ENCODE measurements at places on chromosomes 11 and 22.

GRCh38 chr11:107689317-107690202 is 22.3 kb downstream of the SLN start:
- DNase-seq = no peak

DNA sequence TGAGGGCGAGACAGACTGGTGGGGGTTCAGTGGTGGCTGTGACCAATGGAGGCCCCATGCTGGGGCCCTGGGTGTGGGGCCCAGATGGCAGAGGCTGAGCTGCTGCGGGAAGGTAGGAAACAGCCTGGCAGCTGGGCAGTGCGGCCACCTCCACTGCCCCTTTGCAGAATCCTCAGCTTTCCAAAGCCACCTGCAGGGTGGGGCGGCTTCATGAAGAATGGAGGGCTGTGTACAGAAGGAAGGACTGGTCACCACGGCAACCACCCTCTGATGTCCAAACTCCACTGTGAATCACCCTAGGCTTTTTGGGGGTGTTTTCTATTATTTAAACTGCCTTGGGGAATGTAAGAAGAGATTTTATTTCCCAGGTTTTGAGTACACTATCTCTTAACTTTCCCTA is 166.3 kb upstream of the NAV2 start:
- DNase-seq = no peak

DNA sequence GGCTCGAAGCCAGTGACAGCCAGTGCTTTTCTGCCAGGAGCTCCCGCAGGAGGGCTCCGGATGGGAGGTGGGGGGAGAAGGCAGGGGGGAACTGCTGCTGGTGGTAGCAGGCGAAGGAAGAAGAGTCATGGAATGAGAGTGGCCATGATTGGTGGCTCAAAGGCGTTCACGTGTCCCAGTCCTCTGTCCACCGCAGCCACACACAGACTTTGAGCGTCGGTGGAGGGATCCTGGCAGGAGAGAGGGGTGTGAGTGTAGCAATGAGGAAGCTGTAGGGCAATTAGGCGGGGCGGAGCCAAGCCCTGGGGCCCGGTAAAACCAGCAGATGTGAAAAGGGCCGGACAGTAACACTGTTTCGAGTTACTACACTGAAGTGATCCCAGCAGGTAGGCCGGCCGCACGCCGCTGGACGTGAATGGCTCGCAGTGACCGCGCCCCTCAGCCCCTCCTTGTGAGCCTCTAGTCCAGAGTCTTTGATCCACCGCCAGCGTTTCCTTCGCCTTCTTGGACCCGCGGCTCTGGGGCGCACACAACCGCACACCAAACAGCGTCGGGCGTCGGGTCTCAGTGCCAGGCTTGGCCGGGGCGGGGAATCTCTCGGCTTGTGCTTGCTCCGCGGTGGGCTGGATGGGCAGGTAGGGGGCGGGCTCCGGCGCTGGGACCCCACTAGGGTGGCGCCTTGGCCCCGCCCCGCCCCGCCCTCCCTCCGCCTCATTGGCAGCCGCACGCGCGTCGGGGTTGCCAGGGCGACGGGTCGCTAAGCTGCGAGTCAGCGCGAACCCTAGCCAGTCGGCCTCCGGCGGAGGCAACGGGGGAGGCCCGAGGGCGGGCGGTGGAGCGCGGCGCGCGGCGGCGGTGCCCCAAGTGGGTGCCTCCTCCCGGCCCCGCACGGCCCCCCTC is at the start of gene LRRC10B:
Gene LRRC10B (plus strand): TSS at position 788 of the 900 bp plus-strand sequence. CDS start 250 bp downstream, outside the sequence.
- DNase-seq = no peak

DNA sequence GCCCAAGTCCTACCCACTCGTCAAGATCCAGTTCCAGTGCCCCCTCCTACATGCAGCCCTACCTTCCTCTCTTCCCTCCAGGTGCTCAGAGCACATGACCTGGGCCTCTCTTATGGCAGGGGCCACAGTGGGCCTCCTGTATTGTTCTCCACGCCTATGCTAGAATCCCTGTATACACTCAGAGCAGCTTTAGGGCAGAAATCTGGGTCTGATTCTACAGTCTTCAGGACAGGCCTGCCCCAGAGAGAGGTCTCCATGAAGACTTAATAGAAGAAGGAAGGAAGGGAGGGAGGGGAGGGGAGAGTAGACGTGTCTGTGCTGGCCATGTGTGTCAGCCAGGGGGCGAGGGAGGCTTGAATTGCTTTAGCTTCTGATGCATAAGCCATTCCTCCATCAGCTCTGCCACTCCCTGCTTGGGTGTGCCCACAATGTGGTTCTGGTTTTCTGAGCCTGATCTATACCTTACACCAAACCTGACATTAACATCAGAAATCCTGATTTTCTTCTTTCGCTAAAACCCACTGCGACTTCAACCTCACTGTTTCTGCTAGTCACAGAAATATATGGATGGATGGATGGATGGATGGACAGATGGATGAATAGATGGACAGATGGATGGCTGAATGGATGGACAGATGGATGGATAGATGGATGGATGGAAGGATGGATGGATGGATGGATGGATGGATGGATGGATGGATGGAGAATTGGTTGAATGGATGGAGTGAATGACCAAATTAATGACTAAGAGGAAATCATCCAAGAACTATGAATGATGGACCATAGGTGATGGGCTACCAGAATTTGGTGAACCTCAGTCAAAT is 56.6 kb upstream of the PRDM11 start:
- no peak for DNase-seq

- DNase-seq = no peak
These were observed 118.6 kb downstream of the HIPK3 start for GRCh38 chr11:33375688-33376311.

DNA sequence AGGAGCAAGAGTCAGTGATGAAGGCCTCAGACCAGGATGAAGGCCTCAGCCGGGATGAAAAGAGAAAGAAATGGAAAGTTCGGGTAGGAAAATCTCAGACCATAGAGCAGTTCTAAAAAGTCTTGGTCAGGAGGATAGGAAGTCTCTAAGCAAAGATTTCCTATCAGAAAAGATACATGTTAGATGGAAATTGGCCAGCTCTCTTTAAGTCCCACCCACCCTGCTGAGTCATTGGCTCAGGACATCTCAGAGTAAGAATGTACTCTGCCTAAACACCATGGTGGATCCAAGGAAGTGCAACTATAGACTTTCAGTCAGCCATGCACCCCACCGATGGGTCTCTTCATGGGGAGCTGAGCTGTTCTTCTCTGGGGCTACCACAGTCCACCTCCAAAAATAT is 4.4 kb downstream of the OR8B3 start:
- DNase-seq = no peak

DNA sequence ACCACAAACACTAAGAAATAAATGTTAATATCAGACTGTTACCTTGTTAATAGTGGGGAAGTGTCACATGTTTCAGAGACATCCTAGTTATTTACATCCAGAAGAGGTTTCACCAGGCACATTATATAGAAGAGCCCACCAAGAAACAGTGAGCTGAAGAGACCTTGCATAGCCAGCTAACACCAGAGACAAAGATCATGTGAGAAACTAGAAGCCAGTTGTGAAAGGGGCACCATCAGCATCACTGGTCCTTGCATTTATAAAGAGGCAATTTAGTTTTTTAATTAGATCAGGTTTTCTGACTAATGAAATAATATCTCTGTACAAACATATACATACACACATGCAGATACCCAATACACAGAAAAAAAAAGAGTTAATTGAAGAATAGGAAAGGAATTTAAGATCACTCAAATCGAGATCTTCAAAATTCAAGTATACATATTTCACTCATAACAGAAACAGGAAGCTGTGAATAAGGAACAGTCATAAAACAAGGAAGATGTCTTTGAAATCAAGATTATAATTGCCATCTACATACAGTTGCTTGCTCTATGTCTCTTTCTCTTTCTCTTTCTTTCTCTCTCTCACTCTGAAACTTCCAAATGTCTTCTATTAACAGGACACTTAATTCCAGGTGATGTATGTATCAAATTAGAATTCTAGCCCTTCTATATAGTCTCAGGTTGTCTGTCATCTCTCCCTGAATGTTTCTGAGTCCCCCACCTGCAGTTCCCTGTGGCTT is 348.7 kb downstream of the ETS1 start:
- DNase-seq = no peak

- DNase-seq = no peak
These were observed 95.5 kb downstream of the PDHX start for GRCh38 chr11:35011944-35012343.

DNA sequence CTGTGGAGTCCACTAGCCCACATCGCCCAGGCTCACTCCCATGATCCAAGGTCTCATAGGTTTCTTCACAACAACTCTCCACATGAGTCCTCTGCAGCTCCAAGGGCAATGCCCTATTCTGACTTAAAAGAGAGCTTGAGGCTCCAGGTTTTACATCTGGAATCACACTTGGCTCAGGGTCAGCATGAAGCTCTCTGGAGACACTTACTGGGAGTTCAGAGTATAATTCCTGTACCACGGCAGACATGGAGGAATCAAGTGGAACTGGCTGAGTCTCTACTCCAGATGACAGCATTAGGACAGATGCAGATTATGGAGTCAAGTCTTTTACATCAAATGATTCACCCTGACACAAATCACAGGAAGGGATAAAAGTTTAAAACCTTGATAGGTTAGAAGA is 11.4 kb downstream of the PRR14L start:
- no peak for DNase-seq

- no peak for DNase-seq
These were observed 2.8 kb downstream of the SPON1 start for GRCh38 chr11:13965337-13965736.

- DNase-seq = no peak
These were observed 40.2 kb upstream of the CELSR1 start for GRCh38 chr22:46577368-46578249.

GRCh38 chr11:76589477-76589876 is 81.1 kb downstream of the LRRC32 start:
- DNase-seq = no peak

- DNase-seq = no peak
These were observed 108.4 kb downstream of the GGTLC2 start for GRCh38 chr22:22752556-22753477.

- no peak for DNase-seq
These were observed 36.0 kb upstream of the CSNK1E start for GRCh38 chr22:38353142-38353629.

GRCh38 chr22:37764622-37765021 is 43.1 kb upstream of the GCAT start:
- no peak for DNase-seq

GRCh38 chr11:41458641-41459040 is 811 bp downstream of the LRRC4C start:
- no peak for DNase-seq

GRCh38 chr11:96361778-96362177 is 18.8 kb upstream of the MAML2 start:
- DNase-seq = no peak

DNA sequence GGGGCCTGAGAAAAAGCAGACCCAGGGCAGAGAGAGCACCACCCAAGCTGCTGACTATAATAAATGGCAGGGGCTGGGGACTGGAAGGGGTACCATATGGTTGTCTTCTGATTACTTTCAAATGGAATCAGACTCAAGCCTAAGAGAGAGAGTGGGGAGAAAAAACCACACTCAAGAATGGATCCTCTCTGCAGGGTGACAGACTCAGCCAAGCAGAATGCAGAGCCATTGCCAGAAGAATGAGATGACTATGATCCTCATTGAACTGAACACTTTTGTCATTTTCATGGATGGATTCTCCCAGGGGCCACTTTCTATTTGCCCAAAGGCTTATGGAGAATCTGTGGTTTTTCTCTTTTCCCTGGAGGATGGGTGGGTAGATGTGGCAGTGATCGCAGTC is 8.7 kb downstream of the UBASH3B start:
- DNase-seq = no peak

DNA sequence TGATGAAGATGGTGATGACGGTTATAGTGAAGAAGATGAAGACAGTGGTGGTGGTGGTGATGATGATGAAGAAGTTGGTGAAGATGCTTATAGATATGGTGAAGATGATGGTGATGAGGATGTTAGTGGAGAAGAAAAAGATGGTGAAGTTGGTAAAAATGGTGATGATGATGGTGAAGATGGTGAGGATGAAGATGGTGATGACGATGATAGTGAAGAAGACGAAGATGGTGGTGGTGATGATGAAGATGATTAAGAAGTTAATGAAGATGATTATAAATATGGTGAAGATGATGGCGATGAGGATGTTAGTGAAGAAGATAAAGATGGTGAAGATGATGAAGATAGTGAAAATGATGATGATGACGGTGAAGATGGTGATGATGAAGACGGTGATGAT is 25.2 kb upstream of the FGF3 start:
- DNase-seq = no peak

DNA sequence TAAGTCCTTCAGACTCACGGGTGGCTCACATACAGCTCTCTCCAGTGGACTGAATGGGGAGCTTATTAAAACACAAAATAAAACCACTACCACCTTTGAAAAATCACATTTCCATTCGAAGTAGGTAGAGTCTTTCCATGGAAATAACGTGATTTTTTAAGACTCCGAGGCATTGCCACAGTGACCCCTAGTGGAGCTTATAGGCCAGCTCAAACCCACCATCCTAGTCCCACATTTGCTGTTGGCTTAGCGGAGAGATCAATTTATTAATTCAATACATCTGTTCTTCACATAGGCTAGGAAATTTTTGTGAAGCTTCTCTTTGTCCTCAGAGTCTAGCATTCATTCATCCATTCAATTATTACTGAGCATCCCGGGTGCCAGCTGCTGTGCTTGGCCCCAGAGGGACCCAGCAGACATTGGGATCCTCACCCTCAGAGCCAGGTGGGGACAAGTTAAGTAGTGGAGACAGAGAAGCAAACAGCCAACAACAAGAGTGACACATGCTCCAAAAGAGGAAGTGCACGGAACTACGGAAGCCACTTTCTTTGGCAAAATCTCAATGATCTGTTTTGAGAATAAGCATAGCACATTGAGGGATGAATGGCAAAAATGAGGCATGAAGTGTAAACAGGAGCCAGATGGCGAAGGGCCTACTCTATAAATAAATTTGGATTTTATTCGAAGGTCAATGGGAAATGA is 10.2 kb upstream of the P4HA3 start:
- DNase-seq = no peak

DNA sequence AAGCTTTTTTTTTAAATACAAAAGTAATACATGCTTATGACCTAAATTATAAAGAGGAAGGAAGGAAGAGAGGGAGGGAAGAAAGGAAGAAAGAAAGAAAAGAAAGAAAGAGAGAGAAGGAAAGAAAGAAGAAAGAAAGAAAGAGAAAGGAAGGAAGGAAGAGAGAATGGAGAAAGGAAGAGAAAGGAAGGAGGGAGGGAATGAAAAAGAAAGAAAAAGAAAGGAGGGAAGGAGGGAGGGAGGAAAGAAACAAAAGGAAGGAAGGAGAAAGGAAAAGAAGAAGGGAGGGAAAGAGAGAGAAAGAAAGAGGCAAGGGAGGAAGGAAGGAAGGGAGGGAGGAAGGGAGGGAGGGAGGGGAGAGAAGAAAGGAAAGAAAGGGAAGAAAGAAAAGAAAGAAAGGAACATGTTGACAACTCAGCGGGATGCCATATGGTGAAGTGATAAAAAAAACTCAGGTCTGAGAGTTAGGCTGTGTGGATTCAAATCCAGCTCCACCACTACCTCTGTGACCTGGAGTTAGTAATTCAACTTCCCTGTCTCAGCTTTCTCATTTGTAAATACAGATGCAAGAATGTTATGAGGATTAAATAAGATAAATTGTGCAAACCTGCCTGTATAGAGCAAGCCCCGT is 9.6 kb upstream of the EED start:
- no peak for DNase-seq

All from esophagus squamous epithelium (tissue), 5 donors.